ENCODE measurements at places on chromosomes 13 and 19.

DNA sequence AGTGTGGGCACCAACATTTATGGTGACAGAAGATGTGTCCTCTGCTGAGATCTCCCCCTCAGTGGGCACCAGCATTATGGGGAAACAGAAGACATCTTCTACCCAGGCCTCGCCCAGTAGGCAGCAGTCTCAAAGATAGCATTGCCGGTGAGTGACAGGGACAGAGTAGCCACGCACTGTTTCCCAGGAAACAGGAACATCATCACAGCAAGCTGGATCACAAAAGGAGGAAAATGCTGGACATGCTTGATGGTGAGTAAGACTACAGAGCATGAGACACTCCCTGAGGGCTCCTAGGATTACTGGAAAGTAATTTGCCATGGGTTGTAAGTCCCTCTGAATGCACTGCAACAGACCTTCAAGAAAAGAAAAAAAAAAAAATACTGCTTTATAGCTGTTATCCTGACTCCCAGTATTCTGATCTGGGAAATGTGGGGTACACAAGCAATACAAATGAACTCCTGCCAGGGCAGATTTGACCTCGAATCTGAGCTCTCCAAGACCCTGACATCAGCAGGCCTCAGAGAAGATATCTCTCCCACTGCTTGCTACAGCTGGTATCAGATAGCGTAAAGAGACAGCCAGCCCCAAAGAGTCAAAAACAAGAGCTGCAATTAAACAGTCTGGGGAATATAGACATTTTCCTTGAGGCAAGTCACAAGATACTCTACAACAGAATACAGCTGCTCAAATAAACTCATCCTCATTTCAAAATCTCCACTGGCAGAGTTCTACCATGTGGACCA lies 180.4 kb downstream of the RBM26 start:
- DNase-seq, result no peak

DNA sequence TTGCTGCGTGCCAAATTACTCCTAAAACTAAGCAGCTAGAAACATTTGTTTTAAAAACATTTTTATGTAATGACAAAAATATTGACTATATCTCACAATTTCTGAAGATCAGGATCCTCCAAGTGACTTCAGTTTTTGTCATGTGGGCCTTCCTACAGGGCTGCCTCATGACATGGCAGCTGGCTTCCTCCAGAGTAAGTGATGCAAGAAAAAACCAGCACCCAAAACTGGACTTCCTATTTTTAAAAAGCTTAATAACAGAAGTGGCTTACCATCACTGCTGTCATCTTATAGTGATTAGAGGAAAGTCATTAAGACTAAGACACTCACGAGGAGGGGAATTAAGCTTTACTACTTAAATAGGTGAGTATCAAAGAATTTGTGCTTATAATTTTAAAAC lies 681.7 kb downstream of the PCDH17 start:
- DNase-seq, result no peak

- DNase-seq, result no peak
These were observed 143.3 kb downstream of the DCLK1 start for GRCh38 chr13:35987572-35988513.

DNA sequence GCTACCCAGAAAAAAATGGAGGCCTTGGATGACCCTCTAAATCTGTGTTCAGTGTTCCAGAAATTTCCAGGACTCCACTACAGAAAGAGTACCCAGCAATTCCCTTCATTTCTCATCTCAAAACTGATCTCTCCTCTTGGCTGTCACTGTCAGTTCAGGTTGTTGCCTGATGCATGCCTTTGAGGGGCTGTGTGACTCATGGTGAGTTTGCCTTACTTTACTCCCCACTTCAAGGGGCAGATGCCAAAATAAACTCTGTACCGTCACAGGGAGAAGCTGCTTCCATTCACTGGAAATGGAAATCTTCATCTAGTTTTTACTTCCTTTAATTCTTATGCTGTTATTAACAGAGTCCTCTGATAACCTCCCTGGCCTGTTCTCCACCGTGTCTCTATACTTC lies 1075.0 kb downstream of the DIAPH3 start:
- DNase-seq, result no peak

DNA sequence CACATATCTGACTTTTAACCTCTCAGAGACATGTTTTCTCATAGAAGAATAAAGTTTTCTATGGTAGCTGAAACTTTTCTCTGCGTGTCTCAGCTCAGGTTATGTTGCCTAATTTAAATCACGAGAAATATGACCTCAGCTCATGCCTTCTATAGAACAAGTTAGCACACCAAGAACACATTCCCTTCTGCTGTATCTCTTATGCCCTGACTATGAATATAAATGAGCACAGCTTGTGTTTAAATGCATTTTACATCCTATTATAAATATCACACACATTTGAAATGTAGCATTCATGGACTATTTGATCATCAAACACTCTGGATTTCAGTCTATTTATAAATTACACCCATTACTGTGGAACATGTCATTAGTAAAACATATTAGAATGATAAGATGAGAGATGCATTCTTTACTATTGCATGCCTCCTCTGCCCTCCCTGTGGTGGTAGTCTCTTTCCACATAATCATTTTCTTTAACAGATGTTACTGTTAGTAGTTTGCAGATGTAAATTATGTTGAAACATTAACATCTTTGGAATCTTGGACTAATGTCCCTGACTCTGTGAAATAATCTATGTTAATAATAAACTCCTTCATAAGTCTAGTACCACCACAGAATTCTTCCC lies 2044.9 kb upstream of the PCDH20 start:
- DNase-seq, result no peak

- DNase-seq, result no peak
These were observed 14.2 kb downstream of the ZIC2 start for GRCh38 chr13:99995589-99996380.

GRCh38 chr13:100666124-100666523 lies 8.5 kb downstream of the TMTC4 start:
- no peak for DNase-seq

- DNase-seq, result no peak
These were observed 262.6 kb upstream of the RXFP2 start for GRCh38 chr13:31476753-31477152.

Measured in stimulated activated effector memory CD8-positive, alpha-beta T cell treated with anti-CD3 and anti-CD28 coated beads, Interleukin-12 subunit alpha, Interleukin-12 subunit beta, amount 100 ng/mL, for 72 hours (primary cell).